Common myeloid progenitor, CD34-positive (primary cell): ENCODE measurements at places on chromosomes 6 and 20.
A peak's percentile ranks its signal among the peaks of the same experiment; 100 is the strongest.

DNA sequence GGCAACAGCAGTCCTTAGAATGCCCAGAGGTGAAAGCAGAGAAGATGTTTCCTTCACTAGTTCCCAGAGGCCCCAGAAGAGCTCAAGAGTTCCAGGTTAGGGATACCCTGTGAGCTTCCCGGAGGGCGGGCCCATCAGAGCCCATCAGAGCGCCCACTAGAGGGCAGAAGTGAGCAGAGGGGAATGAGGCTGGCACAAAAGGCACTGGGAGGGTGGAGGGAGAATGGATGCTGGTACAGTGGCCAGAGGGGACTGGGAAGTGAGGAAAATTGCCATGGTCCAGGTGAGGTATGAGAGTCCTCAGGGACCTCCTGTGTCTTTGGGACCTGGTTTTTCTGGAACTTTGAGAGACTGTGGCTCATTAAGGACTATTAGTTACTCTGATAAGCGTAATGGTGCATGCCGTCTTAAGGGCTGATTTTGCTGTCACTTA, 57.3 kb downstream of the LINC00237 start:
- peak; percentile 15 for DNase-seq

- no peak for DNase-seq
These were observed 17.5 kb downstream of the KCNQ2 start for GRCh38 chr20:63454731-63455567.

DNA sequence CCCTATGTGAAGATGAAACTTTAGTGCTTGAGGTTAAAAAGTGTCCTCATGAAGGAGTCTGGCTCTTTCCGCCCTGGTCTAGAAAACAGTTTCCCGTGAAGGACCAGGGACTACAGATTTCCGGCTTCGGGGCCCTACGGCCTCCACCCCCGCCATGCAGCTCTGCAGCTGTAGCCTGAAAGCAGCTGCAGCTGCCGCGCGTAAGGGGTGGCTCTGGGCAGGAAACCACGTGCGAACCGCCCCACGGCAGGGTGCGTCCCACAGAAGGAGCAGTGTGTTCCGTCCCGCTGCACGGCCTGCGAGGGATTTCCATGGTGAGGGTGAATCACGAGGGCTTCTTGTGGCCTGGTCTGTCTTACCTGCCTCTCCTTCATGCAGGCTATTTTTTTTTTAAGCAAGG, 117.0 kb downstream of the ERMARD start:
- peak; percentile 25 for DNase-seq

DNA sequence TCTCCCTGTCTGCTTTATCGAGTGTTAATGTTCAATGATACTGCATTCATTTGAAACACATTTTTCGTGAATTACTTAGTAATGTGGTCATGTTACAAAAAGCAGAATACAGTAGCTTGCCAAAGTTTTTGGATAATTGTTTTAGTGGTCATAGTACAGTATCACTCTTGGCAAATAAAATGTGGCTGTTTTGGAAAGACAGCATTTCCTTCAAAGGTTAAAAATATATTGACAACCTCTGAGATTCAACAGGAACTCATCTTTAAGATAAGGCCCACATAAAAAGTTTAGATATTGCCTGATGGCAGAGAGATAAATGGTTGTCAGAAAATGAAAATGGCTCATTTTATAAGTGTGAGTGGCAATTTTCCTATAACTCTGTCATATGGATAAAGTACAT, 297.7 kb upstream of the MAN1A1 start:
- no peak for DNase-seq

GRCh38 chr6:95866732-95867131, 149.0 kb upstream of the FUT9 start:
- DNase-seq: peak; percentile 19

DNA sequence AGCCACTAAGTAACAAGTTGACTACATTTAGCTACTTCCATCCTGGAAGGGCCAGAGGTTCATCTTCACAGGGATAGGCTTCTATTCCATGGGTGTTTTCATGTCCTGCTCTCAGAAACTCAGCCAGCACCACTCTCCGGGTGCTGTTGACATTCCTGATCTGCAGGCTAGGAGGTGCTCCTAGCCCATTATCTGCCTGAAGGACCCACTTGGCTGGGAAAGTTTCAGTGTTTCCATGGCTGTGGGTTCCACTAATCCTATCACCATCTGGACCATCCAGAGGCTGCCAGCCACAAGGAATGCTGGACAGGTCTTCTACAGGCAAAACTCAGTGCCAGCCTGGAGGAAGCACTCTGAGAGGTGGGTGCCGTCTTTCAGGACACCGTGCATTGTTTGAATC, 45.2 kb downstream of the HLA-G start:
- DNase-seq: no peak

DNA sequence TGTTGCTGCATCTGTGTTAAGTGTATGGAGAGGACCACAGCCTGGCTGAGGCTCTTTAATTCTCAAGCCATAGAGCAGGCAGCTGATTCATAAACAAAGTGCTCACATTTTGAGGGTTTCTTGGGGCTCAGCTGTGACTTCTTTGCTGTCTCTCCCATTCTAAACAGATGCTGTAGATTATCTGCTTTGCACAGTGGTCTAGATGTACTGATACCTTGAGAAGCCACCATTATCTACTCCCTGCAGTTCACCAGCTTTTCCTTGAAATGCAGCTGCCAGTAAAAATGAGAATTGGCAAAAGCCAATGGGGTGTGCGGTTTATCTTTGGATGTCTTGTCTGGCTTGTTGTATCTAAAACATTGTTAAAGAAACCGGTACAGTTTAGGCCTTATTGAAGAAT, 5.2 kb upstream of the CNR1 start:
- no peak for DNase-seq

DNA sequence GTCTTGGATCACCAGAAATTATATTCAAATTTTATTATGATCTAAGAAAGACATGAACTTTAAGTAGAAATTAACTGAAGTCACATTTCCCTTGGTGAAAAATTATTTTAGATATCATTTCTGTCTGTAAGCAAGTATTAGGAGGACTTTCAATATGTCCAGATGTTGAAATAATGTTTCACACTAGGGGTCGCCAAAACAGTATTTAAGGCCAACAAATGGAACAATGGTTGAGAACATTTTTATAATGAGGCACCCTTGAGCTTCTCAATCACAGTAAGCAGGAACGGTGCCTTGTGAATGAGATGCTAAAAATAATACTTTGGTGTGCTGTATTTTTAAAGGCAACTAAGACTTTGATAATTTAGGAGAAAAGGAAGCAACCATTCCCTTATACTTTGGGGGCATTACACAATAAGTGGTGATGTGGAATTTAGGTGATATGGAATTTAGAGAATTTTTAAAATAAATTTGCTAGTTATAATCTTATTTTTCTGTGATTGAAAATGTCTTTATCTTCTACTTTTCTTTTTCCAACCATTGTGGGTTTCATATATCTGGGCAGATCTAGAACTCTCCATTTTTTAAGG, 9.6 kb upstream of the SF3B5 start:
- DNase-seq: peak; percentile 81

- DNase-seq: no peak
These were observed 477.7 kb downstream of the BTBD3 start for GRCh38 chr20:12395353-12395752.

- peak; percentile 87 for DNase-seq
These were observed 5.4 kb upstream of the PLAGL1 start for GRCh38 chr6:144013486-144013909.

DNA sequence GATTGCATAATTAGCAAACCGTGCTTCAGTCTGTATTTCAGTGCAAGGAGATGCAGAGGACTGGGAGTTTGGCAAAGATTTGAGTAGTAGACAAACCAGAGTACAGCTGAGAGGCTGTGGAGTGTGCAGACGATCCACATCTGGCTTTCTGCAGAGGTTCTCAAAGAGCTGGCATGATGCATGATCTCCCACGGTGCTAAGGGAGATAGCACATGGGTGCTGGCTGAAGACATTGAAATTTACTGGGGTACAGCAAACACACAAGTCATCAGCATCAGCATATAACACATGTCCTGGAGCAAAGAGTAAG, 79.0 kb upstream of the FAM184A start:
- DNase-seq: no peak

- no peak for DNase-seq
These were observed 19.4 kb upstream of the MEI4 start for GRCh38 chr6:77633471-77633870.

- DNase-seq: peak; percentile 69
These were observed 36.3 kb upstream of the VEGFA start for GRCh38 chr6:43733471-43734293.

- DNase-seq: no peak
These were observed 4.7 kb upstream of the SLC22A16 start for GRCh38 chr6:110481081-110481480.

DNA sequence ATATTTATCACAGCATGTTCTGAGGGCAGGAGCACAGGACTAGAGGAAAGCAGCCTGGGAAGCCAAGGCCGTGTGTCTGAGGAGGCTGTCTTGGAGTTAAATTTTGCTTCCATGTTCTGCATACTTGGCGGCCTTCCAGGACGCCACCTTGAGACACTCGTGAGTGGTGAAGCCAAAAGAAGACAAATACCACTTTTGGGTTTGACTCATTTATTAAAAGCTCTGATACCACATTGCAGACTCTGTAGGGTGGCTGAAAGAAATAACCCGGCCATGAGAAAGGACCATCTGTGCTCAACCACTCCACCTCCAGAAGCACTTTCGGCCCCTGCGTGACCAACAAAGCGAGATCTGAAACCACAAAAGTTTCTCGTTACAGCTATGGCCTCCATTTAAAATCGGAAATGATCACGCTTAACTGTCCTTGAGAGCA, 120.0 kb downstream of the TMEM242 start:
- DNase-seq: no peak

DNA sequence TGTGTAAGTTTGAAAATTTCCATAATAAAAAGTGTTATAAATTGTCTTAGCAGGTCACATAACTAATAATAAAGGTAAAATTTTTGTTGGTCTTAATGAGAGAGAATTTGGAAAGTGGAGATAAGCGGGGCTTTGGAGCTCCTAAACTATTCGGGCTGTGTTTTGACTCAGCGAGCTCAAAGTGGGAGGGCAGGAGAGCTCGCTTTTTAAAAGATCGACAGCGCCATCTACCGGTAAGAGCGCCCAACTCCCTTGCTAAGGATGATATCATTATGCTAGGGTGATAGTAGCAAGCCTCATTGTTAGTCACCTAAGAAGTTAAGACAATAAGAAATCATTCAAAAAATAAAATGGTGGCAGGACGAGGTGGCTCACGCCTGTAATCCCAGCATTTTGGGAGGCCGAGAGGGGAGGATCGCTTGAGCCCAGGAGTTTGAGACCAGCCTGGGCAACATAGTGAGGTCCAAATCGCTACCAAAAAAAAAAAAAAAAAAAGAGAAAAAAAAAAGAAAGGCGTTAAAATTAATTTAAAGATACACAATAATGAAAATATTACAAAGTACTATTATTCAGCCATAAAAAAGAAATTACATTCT, 24.8 kb downstream of the C6orf15 start:
- peak; percentile 90 for DNase-seq

- DNase-seq: no peak
These were observed 69.7 kb upstream of the HINT3 start for GRCh38 chr6:125886914-125887313.

- peak; percentile 20 for DNase-seq
These were observed 2.8 kb downstream of the TMEM200A start for GRCh38 chr6:130368576-130368975.

DNA sequence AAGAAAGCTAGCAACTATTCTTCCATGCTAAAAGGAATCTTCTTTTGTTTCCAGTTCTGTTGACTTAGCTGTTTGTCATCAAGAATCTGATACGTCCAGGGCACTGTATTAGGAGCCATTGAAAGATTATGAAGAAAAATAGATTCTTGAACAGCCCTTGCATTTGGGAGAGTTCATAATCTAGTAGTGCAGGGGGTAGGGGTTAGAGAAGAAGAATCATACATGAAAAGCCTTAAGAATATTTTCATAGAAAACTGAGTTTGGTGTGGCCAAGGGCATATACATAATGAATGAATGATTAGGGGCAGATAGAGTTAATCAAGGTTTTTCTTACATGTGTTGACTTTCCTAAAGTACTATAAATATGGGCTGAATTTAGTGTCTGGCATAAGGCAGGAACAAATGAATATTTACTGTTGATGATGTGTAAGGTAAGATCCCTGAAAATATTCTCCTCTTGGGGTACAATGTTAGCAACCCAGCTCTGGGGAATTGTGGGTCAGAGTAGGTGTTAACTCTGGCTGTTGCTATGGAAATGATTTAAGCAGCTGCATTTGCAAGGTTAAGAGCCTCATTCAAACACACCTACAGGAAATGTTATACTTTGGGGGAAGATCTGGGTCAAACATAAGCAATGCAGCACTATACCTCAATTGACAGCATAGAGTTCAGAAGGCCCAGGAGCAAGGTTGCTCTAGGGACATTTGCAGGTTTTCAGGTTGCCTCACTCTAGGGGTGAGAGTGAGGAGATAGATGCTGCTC, 667.3 kb upstream of the CITED2 start:
- DNase-seq: no peak

DNA sequence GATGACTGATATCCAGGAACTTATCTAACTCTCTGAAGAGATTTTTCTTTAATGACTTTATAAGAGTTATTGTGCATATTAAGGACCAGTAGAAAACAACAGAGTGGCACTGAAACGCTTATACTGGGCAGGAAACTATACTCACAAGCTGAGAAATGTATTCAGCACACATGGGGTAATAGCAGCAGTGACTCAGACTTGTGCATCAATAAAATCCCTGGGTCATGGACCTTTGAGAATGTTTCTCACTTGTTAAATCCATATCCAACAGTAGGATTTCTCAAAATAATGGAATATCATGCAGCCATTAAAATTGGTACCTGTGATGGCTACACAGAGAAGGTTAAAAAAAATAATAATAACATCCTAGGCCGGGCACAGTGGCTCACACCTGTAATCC, 219.5 kb downstream of the BTBD9 start:
- DNase-seq: no peak

- no peak for DNase-seq
These were observed 919.6 kb upstream of the MAP3K7 start for GRCh38 chr6:91506509-91506908.

GRCh38 chr6:97677626-97678025, 394.6 kb upstream of the MMS22L start:
- no peak for DNase-seq

DNA sequence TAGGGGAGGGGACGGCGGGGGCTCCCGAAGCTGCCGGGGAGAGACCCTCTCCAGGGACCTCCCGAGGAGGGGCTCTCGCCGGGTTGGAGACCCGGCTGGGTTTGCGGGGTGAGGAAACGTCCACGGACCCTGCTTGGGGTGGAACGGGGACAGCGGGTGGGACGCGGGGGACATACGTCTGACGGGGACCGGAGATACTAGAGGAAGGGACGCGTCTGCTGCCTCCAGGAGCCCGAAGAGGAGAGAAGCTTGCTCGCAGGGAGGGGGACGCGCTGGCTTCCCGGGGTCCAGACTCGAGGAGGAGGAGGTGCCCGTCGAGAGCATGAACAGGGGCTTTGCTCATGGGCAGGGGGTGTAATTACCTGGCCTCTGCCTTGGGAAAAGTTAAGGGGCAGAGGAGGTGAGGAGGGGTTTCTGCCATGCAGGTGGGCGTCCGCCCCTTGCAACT, 593 bp downstream of the DNMT3B start:
- DNase-seq: peak; percentile 55

GRCh38 chr20:33249456-33249855, 13.7 kb downstream of the BPIFA1 start:
- DNase-seq: no peak
